ENCODE measurements at places on chromosomes 3 and 15.

GRCh38 chr15:86929461-86929860 lies 849.8 kb downstream of the AGBL1 start:
- DNase-seq = no peak

GRCh38 chr3:47163169-47164006 lies 525 bp downstream of the SETD2 start:
- DNase-seq = peak; percentile 37

DNA sequence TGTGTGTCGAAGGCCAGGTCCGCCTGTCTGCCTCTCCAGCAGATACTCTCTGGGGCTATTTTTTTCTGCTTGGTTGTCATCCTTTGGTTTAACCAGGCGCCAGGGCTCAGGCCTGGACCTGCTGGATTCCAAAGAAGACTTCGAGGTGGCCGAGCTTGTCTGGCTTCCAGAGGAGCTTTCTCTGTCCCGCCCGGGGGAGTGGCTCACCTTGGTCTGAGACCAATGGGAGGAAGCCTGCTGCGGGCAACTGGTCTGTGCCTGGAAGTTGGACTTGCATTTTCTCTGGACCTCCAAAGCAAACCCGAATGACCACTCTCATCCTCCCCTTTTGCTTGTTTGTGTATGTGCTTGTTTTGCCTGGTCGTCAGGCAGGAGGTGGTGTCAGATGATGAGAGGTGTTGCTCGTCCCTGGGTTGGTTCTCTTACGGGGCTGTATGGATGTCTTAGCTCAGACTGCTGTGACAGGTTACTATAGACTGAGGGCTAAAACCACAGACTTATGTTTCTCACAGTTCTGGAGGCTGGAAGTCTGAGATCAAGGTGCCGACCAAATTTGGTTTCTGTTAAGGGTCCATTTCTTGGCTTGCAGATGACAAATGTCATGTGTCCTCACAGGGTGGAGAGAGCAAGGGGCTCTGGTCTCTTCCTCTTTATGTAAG lies 19.3 kb downstream of the IGF1R start:
- DNase-seq = no peak

DNA sequence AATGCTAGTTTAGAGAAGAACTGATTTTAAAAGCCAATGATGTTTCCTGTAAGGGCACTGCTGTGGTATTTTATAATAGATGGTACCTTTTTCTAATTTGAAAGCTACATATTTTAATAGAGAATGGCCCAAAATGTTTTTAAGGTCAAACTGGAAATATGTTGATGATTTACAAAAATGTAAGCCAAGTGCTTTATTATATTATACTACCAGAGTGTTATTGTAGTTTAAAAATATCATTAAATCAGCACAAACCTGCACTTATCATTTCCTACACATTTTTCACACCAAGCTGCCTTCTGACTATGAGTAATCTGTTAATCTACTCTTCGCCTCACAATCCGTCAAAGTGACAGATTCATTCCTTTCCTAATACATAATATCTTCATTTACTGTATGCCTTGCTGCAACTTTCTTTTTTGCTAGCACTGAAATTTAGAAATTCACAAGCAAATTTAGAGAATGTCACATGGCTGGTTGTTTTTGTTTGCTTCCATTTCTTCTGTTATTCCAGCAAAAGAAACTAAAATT lies 126.4 kb upstream of the FAM3D start:
- no peak for DNase-seq

DNA sequence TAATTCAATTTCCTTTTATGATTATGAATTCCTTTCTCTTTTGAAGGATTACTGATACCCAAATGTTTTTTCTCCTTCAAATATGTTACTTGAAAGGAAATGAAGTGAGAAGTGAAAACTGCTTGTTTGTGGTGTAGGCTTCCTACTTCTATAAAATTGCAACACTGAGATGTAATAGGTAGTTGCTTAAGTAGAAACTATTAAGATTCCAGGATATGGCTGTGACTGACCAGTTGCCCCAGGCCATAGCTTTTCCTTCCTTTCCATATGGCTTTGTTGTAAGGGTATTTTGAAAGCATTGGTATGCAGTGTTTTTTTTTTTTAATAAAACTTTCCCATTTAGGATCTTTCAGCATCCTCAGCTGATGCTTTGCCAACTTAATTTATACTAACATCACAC lies 28.5 kb downstream of the DNAJC13 start:
- DNase-seq = no peak

DNA sequence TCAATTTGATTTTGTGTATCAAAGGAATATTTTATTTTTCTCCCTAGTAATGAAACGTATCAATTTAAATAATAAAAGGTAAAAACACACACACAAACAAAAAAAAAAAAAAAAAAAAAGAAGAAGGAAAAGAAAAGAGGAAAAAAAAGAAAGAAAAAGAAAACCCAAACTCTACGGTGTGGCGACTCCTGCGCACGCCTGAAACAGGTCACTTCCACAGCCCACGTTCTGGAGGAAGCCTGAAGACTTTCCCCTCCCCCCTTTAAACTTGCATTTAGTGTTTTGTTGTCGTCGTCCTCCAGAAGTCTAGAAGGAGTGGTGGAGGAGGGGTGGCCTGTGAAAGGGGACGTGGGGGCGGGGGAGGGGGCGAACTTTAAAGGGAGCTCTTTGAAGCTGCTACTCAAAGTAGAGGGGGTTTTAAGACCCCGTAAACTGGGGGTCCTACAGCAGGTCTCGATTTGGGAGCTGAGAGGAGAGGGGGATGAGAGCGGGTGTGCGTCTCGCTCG lies 2.3 kb upstream of the TLE3 start:
- no peak for DNase-seq

- no peak for DNase-seq
These were observed 178.2 kb upstream of the EOMES start for GRCh38 chr3:27900316-27900715.

- DNase-seq = no peak
These were observed 38.9 kb downstream of the SLC25A26 start for GRCh38 chr3:66259566-66260255.

DNA sequence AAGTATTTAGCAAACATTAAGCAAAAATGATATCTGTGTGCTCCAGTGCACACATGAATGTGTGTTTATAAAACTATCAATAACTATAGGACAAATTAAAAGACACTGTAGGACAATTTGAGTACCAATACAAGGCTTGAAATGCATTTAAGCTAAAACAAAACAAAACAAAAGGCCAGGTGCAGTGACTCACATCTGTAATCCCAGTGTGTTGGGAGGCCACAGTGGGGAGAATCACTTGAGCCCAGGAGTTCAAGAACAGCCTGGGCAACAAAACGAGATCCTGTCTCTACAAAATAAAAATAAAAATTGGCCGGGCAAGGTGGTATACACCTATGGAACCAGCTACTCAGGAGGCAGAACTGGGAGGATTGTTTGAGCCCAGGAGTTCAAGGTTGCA lies 50.7 kb downstream of the CSNK1G1 start:
- DNase-seq = no peak

DNA sequence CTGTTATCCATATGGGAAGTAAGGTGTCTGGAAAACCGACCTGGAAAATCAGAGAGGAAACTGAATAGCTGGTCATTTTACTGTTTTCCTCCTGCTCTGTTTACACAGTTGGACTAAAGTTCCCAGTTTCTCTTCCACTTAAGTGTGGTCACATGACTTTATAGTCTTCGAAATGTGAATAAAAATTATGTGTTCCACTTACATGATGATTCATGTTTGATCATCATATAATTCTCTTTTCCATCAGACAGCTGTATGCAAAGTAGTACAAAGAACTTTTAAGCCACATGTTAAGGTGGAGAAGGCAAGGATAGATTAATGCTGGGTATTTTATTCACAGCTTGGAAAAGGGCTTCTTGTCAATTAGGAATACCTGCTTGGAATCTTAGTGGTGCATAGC lies 525.5 kb upstream of the BCHE start:
- DNase-seq = no peak

GRCh38 chr3:30266524-30266923 lies 339.9 kb upstream of the TGFBR2 start:
- no peak for DNase-seq

- no peak for DNase-seq
These were observed 12.7 kb upstream of the OXSR1 start for GRCh38 chr3:38152609-38153008.

DNA sequence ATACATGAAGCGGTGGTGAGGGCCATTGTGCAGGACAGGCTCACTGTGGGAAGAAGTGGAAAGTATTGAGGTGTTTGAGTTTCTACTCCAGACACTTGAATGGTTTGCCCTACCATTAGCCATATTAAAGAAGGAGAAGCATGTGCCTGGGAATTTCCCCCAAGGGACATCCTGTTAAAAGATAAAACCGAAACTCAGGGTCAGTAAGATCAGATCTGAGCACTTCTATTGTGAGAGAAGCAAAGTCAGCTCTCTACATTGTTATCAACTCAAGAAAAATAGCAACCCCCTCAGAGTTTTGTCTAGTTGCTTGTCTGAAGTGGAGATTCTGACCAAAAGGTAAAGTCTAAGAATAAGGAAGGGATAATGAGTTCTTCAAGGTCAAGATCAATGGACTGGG lies 269.8 kb downstream of the CHST2 start:
- no peak for DNase-seq

DNA sequence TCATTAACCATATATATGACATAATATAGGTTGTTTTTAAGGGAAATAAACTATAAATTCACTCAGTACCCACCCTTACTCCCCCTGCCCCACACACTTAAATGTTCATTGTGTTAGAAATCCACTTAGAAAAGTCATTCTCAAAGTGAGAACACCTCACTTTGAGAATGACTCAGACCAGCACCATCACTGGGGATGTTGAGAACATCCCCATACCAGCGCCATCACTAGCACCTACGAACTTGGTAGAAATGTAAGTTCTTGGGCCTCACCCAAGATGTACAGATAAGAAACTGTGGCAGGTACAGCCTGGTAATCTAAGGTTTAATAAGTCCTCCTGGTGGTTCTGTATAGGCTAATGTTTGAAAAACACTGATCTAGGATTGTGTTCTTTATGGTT lies 362.6 kb downstream of the LPP start:
- DNase-seq = no peak

GRCh38 chr3:10581251-10581650 lies 75.9 kb upstream of the ATP2B2 start:
- no peak for DNase-seq

GRCh38 chr15:80906159-80906766 lies 83.4 kb downstream of the MESD start:
- DNase-seq = no peak

DNA sequence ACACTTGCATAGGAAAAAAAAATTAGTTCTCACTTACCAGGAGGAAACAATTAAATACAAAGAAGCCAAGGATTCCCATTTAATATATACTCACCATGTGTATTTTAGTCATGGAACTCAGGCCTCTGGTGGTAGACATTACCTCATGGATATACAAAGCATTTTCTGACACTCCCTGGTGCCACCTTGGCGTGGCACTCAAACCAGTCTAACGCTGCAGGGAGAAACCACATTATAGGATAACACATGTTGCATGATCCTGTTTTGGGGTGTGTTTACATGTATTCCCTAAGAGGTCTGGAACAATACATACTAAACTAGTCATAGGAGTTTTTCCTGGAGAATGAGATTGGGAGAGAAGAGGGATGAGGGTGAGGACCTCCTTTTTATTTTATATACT lies 5.9 kb upstream of the RTF1 start:
- no peak for DNase-seq

DNA sequence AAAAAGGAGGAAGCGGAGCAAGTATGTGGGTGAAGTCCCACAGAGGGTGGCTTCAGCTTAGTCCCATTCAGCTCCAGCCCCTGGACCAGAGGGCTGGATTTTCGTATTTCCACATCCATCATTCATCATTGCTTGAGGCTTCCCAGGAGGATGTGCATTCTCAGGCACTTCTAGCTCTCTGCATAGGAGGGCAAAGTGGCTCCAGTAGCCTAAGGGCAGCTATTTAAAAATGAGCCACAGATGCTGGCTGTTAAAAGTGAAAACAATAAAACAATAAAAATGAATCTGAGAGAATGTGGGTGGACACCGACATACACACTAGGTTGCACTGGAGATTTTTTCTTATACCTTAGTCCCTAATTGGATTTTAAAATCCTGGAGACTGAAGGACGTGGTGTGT lies 629.2 kb upstream of the ZNF385D start:
- DNase-seq = no peak

DNA sequence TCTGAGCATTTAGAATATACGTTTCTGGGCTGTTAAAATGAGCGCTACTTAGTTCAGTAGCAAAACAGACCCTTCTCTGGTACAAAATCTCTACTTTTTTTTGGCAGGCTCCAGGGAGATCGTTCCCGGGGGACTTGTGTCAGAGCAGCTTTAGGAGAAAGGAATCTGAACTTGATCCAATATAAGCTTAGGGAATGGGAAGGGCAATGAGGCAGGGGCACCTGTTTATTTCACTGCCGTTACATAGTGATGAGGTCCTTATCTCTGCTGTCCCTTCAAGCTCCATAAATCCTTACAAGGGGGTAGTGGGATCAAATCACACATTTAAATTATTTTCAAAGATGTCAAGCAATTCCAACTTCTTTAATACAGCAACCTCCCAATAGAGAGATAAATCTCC lies 128.7 kb upstream of the BNIP2 start:
- no peak for DNase-seq

DNA sequence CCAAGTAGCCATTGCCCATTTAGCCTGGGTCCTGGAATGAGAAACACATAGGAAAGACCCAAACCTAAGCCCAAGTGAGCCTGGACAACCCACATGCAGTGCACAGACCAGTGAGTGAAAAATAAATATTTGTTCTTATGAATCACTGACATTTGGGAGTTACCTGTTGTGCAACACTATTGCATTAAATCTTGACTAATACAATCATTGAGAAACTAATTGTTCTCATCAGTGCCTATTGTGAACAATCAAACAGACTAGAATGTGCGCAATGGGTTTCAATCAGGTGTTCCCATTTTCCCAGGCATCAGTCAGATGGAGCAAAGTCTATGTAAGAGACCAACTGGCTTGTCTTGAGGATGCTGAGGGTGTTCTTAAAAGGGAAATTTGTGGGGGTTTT lies 54.7 kb upstream of the CNOT10 start:
- DNase-seq = no peak

- no peak for DNase-seq
These were observed 87.5 kb downstream of the GAP43 start for GRCh38 chr3:115710799-115711198.

DNA sequence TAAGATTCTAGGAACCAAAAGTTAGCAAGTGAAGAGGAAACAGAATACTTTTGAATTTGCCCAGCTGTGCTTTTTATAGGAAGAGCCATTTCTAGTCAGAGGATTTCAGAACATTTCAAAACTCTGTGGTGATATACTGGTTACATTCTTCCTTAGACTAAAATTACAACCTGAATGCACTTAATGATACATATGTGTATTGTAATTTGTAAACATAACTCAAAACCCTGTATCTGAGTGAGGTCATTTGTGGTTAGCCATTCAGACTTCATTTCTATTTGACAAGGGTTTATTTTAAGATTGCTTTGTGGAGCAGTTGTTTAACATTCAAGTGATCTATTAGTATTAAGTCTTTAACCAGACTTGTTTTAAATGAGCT lies 59.4 kb upstream of the TRIM71 start:
- no peak for DNase-seq

DNA sequence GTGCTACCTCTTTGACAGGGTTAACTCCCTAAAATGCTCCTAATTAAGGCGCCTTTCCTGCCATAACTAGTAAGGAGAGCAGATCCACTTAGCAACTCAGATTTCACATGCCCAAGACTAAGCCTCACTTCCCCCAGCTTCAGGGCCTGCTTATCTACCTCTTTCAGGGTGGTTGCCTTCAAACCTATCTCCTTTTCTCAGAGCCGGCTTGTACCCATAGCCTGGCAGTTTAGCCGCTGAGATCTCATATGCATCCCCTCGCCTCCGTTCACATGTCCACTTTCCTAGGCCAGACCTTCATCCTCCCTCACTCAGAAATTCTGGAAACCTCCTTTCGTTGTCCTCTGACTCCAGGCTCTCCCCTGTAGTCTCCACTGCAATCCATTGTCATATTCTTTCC lies 1.0 kb upstream of the FSTL1 start:
- DNase-seq = no peak
